ENCODE measurements at places on chromosomes 2 and 18.

DNA sequence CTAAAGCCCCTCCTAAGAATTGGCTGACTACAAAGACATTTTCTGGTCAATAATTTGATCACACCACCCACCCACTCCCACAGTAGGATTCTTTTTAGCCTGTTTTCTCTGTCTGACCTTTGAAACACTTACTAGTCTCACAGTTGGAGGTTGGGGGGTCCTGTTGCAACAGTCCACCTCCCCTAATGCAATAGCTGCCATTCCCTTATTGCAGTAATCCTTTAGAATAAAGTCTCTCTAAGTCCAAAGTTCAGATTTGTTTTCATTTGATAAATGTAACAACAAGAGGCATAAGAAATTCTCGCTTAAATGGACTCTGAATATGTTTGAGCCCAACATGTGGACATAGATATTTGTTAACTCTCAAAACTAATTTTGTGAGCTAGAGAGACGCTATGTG is 1326.8 kb upstream of the TMEFF2 start:
- no peak for DNase-seq

DNA sequence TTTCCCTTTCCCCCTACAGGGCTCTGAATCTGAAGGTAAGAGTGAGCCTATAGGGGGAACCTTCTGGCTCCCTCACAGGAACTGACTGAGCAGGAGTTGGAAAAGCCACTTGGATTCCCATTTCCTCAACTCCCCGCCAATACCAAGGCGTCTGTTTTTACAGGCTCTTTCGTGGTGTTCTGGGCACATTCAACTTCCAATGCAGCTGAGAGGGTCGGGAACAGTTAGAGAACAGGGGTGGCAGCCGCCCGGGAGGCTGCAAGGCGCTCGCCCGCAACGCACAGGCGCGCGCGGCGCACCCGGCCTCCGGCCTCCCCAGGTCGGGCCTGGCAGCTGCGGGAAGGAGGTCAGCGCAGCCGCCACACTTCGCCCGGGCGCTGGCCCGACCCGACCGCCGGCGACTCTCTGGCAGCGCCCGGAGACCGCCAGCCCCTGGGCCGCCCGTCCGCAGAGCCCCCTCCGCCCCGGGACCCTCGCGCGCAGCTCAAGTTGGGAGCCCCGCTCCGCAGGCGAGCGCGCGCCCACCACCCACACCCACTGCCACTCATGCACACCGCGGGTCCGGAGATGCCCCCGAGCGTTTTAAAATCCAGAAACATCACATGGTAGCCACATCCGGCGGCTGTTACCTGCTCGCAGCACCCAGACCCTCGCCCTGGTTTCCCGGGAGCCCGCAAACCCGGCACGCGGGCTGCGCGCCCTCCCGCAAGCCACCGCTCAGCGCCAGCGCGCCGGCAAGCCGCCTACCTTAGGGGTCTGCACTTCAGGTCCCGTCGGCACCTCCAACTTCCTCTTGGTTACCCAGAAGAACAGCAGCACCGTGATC is 816 bp downstream of the GALNT14 start:
- peak; percentile 65 for DNase-seq

GRCh38 chr18:38322206-38322605 is 756.6 kb upstream of the CELF4 start:
- no peak for DNase-seq

- DNase-seq = peak; percentile 24
Observed at GRCh38 chr2:174340400-174341292, 5.9 kb downstream of the SP9 start.

DNA sequence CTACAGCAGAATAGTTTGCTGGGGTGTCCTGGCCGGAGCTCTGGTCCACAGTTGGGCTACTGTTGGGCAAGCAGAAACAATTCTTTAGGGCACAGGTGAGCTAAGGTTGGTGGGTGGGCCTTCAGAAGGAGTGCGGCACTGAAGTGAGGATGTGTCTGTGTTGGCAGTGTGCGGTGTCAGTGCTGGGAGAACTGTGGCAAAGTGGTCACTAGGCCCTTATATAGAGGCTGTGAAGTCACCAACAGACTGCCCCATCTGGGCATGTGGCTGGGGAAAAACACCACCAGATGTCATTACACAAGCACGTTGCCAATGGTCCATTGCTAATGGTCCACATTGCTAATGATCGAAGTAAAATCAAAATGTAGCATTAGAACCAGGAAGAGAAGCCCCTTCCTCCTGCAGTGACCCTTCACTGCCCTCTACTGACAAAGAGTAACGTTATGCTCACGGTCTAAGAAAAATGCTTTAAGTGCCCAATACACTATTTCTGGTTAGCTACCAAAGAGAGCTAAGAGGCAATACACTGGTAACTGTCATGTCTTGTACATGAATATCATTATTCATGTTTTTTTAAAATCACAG is 21.3 kb downstream of the SCN1A start:
- DNase-seq = peak; percentile 43

DNA sequence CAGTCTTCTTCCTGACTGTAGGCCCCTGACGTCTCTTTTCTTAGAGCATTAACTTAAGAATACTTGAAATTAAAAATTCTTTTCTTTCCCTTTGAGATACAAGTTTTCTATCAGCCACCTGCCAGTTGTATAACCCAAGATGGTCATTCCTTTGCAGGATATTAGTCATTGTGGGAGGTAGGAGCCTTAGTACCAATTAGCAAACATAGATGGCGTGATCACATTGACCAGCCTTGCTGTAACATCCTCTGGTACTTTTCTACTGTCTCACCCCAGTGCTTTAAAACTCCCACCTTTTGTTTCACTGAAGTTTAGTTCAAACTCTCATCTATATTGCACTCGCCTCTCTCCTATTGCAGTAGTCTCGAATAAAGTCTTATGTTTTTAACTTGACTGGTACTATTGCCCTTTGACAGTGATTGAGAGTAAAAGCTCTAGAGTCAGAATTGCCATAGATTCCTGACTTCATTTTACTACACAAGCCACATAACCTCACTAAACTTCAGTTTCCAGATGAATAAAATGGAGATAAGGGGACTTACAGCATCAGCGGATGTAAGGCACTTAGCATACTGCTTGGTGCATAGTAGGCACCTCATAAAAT is 74.1 kb downstream of the VRK2 start:
- DNase-seq = no peak

DNA sequence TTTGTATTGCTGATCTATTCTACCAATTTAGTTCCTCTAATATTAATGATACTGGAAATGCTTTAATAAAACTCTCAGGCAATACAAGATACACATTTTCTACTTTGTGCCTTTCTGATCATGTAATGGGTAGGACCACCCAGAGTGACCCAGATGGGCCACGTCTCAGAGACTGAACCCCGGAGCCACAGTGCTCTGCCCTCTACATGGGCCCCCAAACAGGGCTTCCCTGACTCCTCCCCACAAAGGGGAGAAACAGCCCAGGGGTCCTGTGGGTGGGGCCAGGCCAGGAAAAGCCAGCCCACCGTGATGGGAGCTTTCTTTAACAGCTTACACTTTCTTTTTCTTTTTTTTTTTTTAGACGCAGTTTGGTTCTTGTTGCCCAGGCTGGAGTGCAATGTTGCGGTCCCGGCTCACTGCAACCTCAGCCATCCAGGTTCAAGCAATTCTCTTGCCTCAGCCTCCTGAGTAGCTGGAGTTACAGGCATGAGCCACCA is 18.4 kb downstream of the HDAC4 start:
- no peak for DNase-seq

DNA sequence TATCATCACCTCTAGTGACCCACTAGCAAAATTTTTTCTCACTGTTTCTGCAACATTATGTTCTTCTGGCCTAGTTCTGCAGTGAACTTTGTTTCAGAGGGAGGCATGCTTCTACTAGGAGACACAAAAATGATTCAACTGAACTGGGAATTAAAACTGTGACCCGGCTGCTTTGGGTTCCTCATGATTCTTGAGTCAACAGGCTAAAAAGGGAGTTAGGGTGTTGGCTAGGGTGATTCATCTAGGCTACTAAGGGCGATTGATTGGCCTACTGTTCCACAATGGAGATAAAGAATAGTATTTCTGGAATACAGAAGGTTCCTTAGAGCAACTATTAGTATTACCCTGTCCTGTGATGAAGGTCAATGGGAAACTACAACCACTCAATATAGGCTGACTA is 179.5 kb downstream of the PPP1R1C start:
- no peak for DNase-seq

GRCh38 chr18:48074929-48075706 is 144.7 kb upstream of the SMAD2 start:
- no peak for DNase-seq

DNA sequence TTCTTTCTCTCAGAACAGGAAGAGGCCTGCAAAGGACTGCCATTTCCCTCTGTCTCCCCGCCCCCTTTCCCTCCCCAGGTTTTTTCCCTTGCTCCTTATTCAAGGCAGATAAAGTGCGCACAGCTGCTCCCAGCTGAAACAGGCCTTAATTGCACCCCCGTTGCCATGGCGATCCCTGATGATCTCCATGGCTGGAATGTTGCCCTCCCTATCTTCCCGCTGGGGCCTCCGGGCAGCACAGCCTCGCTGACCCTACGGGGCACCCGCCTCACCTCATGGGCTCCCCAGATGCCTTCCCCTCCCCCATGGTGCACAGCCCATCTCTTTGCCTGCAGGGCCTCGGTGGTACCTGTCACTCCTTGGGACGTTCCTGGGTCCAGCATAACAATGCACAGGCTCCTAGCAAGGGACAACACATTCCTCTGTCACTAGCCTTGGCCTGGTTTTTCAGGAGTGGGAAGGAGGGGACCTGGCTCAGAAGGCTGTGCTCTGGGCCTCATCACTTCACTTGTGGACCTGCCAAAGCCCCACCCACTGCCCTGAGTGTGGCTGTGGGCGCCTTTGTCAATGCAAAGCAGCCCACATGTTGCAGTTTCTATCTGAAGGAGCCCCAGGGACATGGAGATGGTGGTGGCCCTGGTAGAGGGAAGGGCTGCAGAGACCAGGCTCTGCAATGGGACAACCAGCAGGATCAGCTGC is 115.0 kb downstream of the CELF4 start:
- no peak for DNase-seq

- DNase-seq = no peak
Observed at GRCh38 chr2:9972621-9973479, 21.4 kb downstream of the GRHL1 start.

DNA sequence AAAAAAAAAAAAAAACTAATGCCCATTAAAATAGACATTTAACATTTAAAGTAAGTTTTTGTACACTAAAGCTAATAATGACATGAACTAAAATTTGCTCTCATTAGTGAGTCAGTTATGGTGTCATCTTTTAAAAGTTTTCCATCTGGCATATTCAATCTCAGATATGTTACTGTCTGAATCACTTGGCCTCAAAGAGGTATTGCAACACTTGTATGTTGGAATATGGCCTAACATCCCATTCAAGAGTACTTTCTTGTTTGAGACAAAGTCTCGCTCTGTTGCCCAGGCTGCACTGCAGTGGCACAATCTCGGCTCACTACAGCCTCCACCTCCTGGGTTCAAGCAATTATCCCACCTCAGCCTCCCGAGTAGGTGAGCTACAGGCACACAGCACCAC is 169.7 kb downstream of the TMEM163 start:
- no peak for DNase-seq

GRCh38 chr2:238326801-238327365 is 6.6 kb downstream of the TRAF3IP1 start:
- no peak for DNase-seq

DNA sequence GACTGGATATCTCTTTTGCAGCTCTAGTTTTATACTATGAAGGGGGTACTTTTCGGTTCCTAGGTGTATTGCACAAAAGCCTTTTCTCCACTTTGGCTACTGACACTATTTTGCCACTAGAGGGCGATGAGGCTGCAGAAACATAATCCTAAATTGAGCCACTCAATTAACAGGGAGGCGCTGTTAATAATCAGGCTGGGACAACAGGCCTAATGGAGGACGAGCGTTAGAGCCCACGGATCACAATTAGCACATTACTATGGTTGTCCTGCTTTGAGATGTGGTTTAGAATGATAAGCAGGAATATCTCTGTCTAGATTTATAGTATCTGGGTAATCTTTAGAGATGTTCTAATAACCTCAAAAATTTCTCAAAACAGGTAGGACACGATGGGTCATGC is 62.2 kb upstream of the PMAIP1 start:
- peak; percentile 81 for DNase-seq

Data from D341Med (cell line).